ENCODE measurements at places on chromosomes 2 and 18.

GRCh38 chr2:230949966-230950873, 25.2 kb upstream of the GPR55 start:
- no peak for DNase-seq

DNA sequence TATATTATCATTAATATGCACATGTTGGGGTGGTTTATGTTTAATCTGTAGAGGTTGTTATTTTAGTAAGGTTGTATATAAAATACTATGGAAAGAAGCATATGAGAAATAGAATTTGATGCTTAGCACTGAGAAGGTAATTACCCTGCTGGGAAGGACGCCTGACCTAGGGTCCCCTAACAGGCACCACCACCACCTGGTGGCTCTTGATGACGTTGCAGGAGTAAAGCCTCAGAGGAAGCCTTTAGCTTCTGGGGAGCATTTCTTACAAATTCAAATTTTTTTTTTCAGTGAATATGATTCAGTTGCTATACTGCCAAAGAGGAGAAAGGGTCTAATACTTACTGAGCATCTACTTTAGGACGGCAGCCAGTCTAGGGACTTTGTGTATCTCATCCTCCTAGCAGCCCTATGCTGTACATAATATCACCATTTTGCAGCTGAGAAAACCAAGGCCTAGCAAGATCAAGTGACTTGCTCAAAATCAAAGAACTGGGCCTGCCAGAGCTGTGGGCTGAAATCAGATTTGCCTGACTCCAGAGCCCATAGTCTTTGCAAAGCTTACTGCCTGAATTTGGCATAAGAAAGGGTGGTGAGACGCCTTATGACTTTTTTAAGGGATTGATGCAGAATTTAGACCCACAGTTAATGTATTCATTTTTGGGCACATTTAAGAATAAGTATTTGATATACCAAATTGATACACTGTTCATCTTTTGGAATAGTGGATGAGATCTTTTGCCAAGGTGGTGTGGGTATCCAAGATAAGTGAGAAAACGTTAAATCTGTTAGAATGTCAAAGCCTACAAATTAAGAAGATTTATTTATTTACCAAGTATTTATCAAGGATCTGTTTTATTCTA, 78.8 kb upstream of the GAREM1 start:
- DNase-seq, result peak; percentile 17

DNA sequence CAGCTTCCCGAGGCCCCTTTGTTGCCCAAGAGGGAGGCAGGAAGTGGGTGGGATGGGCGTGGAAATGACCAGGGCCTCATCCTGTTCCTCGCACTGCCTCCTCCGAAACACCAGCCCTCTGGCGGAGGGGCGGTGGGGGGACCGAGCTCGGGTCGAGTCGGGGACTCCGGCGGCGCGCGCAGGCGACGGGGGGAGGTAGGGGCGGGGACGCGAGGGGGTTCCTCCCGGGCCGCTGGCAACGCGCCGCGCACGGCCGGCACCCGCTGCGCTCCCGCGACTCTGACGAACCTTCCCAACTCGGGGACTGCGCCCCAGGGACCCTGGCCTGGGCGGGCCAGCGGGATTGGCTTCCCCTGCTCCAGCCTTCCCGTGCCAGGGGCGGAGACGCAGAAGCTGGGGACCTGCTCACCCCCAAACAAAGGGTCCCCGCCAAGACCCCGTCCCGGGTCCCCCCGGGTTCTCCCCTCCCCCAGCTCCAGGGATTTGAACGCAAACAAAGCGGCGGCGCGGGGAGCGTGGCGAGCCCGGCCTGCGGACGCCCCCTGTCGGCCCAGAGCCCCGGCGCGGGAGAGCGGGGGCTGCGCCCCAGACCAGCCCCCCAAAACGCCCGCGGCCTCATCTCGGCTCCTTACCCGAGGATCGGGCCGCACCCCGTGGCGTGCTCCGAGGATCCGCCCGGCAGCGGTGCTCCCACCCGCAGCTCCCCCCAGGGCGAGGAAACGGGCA, 1.2 kb downstream of the SEMA4C start:
- DNase-seq, result no peak

- DNase-seq, result no peak
Observed at GRCh38 chr18:57446322-57446721, 11.1 kb downstream of the ONECUT2 start.

DNA sequence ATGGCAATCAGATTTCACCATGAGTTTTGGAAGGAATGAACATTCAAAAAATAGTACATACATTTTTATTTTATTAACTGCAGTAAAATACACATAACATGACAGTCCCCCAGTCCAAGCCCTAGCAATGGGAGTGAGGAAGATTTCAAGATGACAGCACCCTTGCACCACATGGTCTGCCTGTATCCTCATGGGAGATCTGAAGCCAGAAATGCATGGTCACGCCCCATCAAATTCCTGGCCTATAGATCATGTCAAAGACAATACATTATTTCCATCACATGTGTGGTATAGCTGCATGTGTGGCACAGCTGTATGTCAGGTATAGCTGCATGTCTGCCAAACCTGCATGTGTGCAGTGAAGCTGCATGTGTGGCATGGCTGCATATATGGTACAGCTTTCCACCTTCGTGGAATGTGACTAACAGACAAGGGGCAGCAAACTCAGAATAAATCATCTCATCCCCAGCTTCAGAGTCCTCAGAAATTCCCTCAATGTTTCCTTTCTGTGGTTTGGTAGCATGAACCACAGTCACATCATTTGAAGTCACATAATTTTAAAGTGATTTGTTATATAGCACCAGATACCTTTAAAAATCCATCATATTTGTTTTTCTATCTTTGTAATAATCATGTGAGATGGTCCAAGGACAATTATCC, 518.2 kb upstream of the SOX11 start:
- no peak for DNase-seq

DNA sequence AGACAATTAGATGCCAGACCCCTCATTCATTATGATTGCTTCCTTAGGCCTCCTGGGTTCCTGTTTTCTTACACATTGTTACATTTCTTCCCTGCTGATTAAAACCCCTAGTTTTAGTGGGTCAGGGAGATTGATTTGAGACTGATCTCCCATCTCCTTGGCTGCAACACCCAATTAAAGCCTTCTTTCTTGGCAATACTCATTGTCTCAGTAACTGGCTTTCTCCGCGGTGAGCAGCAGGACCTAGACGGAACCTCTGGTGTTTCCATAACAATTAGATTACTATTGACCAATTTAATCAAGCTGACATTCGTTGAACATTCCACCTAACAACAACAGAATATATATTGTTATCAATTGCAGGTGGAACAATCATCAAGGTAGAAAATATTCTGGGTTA, 1676.4 kb upstream of the SLC39A10 start:
- DNase-seq, result no peak

GRCh38 chr2:142218471-142218870, 87.7 kb upstream of the LRP1B start:
- no peak for DNase-seq

DNA sequence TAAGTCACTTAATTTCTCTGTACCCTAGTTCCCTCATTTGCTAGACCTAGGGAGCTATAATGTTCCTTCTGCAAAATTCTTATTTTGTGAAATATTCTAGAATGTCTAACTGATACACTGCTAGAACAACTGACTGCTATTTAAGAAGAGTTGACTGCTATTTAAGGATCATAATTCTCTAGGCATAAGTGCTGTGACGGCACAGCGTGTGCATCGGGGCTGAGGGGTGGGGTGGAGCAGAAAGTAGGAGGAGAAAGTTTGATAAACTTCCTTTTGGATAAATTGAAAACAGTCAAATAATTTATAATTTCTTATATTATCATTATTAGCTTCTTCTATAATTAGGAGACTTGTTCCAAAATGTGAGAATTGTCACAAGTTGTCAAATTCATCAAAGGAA, 10.4 kb upstream of the ACTR3 start:
- no peak for DNase-seq

DNA sequence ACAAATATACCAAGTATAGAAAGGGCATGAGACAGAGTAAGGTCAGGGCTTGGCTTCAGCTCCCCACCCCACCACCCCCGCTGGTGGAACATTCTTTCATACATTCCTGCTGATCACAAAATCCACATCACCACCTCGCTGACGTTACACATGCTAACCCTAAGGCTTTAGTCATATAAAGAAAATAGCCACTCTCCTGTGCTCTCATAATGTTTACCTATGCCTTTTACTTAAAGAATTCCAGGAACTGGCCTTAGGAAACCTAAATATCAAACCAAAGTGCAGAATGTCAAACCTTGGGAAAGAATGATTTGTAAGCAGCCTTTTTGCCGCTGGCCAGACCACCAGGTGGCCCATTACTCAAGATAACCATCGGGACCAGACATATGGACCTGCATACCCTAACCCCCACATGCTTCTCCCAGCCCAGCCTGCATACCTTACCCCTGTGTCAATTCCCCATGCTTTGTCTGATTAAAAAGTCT, 136.3 kb upstream of the SLC39A10 start:
- no peak for DNase-seq

GRCh38 chr2:152858594-152859265, 140.3 kb downstream of the ARL6IP6 start:
- no peak for DNase-seq

DNA sequence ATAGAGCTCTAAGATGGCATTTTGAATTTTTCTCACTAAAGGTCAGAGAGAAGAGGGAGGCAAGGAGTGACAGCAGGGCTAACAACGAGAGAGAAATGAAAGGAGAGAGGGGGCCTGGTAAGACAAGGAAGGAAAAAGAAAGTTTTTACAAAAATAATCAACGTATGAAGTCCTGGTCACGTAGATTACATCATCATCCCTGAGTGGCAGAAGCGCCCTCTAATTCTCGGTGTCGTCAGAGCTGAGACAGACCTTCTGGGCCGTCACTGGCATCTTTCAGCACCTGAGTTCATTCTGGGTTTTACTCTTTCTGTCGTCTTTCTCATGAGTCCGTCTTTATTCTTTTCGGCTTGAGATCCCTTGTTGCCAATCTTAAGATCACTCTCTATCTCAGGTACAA, 329.8 kb downstream of the ALK start:
- no peak for DNase-seq

DNA sequence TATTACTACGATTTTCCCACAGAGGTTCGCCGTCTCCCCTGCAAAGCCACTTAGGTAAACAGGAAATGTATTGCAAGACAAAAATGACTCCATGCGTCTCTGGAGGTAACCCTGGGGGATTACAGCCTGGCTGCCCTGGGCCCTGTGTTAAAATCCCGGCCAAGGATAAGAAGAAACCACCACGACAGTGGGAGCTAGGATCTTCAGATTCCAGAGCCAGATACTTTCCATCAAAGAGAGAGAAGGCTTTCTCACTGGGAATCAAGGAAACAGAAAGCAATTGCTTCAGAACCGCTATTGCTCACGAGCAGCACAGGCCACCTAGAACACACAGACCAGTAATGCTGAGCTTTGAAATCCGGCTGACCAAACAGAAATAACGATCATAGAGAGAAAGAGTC, 97.9 kb upstream of the ZNF516 start:
- DNase-seq, result no peak

DNA sequence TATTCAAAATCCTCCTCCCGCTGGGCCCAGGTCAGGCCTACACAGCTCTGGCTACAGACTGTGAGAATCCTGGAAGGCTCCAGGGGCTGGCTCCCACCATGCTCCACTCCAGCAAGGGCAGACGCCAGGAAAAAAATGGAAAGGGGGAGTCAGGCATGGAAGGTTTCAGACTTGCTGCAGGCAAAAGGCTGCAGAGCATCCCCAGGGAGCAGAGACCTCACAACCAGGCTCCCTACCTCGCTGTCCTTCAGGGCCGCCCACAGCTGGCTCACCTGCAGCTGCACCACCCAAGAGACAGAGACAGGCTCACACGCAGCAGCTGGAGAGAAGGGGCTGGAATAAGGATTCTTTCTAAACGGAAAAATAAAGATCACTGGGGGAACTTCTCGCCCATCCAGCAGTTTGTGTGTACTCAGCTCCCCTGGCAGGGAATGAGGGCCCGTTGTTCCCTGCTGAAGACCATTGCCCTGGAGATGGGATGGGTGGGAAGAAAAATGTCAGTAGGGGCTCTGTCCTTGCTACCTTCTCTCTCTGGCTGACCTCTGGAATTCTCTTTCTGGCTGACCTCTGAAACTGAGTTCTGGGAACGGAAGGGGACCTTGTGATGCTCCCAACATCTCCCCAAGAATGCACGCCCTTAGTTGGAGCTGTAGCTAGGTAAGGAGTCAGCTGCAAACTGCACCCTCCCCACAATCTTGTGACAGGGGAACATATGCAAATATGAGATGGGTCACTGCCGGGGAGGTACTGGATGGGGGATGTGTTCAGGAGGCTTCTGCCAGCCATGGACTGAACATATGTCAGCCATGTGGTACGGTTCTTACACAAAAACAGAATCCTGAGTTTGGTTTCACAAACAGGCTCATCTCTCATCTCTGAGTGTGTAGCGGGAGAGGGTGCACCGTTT, 34.5 kb downstream of the BCL2 start:
- no peak for DNase-seq

DNA sequence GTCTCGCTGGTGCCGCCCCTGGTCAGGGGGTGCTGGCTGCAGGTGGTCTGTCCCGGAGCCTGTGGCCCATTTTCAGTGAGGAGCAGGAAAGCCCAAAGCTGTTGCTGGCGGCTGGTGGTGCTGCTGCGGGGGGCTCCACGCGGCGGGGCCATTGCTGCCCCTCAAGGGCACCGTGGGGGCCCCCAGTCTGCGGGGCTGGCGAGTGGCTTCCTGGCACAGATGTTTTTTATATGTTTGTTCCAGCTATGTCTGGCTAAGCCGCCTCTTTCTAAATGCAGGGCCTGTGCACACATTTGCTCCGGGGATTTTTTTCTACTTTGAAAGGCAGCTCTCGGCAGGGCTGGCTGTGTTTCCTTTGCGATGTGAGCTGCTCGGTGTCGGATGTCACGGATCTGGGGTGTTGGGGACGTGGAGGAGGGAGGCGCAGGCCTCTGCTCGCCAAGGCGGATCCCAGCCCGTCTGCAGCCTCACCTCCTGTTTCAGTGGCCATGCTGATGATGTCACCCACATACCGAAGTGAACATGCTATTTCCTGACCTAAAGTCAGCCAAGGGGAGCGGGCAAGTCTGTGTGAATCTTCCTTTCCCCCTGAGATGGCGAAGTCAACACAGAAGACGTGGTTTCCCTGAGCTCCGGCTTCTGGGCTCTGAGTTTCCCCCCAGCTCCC, 112.0 kb upstream of the CTDP1 start:
- no peak for DNase-seq

- no peak for DNase-seq
Observed at GRCh38 chr2:127015106-127015910, 91.6 kb downstream of the BIN1 start.

GRCh38 chr2:74894272-74894981, 60.5 kb downstream of the HK2 start:
- DNase-seq, result no peak

GRCh38 chr18:70296289-70296688, 7.4 kb downstream of the SOCS6 start:
- no peak for DNase-seq
